ENCODE measurements at places on chromosomes 13 and 19.
A peak's percentile ranks its signal among the peaks of the same experiment; 100 is the strongest.

DNA sequence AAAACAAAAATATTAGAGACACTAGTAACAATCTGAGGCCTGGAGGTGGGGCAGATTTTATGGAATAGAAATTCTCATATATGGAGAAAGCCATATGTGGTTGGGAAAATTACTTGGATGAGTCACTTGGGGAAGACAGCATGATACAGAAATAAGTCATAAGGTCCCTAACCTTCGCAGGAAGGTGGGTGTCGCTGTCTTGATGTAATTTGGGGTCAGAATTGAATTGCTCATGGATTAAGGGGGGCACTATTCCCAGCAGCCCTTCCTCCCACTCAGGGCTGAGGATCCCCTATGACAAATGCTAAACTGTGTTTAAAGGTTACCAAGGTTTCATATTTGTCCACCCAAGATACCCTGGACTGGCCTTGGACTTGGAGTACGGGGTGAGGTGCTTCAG lies 5.0 kb downstream of the RDH8 start:
- no peak for DNase-seq

- DNase-seq, result no peak
Observed at GRCh38 chr19:4568886-4569285, 9.4 kb upstream of the SEMA6B start.

DNA sequence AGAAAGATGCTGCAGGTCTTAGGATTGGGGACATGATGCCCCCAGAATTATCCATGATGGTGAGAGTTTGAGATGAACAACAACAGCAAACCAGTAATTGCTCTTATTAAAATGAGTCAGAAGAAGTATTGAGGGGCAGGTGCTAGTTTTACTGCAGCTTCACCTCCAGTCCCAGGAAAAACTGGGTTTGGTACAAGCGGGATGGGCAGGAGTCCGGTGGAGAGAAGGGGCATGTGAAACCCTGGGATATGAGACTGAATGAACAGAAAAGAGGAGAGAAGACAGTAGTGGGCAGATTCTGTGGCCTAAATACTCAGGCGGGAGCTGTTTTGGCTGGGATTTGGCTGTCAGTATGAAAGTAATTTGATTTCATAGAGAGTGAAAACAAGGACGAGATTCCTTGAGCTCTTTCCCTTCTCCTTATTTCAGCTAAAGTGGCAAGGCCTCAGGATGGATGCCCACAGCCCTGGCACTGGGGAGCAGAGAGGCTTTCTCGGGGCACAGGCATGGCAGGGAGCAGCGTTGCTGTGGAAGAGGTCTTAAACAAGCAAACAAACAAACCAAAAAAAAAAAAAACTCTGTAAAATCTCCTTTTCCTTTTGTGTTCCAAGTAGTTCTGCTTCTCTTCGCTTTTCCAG lies 30.7 kb downstream of the NFIX start:
- no peak for DNase-seq

DNA sequence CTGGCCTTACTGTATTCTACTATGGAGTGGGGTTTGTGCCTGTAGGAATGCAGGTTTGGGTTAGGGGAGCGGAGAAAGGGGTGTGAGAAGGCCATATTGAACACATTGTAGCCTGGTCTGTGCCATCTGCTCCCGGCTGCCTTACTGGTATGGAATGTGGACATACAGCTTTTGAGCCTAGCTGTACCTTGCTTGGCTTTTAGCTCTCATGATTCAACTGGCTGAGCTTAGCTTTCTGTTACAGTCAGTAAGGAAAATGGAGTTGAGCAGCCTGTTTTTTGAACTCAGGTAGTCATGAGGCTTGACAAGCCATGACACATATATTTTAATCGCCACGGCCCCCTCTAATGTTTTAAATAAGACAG lies 41.6 kb downstream of the ARHGAP35 start:
- DNase-seq, result no peak

DNA sequence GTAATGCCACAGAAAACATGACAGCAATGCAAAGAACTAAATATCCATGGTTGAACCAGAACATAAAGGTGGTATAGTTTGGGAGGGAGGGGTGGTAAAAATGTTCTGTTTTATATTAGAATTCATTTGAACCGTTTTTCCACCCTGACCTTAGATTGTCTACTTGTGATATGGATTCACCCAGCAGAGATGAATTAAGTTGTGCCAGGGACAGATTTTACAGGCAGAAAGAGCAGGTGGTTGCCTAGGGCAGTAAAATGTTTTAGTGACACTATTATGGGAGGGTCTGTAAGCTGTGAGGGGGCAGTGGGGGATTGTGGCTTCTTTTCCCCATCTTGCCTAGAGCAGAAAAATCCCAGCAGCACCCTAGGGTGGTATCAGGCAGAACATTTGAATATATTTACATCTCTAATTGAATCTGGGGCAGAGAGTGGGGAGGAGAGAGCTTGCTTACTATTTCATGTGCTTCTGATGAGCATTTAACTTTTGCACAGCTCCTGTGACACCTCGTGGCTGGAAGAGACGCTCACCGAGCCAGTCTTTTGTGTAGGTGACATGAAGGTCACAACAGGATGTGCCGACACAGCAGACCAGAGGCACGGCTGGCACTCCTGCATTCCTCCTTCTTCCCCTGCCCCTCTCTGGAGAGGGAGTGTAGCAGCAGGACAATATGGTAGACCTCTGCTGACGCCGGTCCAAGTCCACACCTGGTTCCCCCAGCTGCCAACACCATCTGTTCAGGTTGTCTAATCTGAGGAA lies 452.3 kb downstream of the IRS2 start:
- DNase-seq, result peak; percentile 66

DNA sequence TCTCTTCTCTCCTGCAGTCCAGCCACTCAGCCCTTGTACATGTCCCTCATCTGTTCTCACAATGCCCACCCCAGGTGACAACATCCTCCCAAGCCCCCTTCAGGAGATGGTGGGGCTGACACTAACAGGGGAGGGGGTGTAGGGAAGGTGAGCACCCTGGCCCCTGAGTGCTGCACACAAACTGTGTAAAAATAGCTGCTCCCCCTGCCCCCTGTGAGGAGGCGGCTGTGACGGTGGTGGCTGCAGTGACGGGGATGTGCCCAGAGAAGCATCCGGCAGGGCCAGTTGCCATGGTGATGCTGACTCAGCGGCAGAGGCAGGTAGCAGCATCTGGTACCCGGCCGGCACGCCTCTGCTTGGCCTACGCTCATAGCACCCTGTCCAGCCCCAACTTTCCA lies 13.0 kb upstream of the JUND start:
- no peak for DNase-seq

DNA sequence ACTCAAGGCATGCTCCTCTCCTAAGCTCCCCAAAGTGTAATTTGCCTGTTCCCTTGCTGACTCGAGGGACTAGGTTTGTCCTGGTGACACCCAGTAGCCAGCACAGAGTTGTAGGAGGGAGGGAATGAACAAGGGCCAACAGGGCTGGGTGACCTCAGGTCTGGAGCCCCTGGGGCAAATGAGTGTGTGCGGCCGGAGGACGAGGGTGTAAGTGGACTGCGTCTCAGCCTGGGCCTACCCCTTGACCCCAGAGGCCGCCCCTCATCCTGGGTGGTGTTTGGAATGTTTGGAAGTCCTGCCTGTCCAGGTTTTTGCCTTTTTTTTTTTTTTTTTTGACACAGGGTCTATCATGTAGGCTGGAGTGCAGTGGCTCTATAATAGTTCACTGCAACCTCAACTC lies 1.3 kb upstream of the ZNF653 start:
- no peak for DNase-seq

GRCh38 chr13:72523049-72523448 lies 204.4 kb downstream of the MZT1 start:
- DNase-seq, result no peak

- no peak for DNase-seq
Observed at GRCh38 chr13:97189928-97190327, 32.2 kb upstream of the MBNL2 start.

DNA sequence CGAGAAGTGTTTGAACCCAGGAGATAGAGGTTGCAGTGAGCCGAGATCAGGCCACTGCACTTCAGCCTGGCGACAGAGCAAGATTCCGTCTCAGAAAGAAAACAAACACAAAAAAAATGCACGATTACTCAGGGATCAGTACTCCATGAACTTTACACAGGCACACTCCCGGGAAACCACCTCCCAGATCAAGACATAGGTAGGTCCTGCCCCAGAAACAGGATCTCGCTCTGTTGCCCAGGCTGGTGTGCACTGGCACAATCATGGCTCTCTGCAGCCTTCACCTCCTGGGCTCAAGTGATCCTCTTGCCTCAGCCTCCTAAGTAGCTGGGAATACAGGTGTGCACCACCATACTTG lies 11.2 kb downstream of the VASP start:
- DNase-seq, result no peak

DNA sequence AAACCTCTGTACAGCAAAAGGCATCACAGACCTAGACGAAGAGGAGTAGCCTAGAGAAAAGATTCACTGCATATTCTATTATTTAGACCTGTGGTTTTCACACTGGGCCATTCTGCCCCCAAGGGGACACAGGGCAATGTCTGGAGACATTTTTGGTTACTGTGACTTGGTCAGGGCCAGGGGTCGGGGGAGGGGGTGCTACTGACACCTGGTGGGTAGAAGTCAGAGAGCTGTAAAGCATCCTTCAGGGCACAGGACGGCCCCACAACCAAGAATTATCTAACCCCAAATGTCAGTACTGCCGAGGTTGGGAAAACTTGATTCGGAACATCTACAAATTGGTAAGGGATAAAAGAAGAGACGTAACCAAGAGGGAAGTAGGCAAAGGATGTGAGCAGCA lies 11.3 kb downstream of the ELAVL1 start:
- no peak for DNase-seq

- DNase-seq, result no peak
Observed at GRCh38 chr19:15633082-15633835, 7.4 kb upstream of the CYP4F3 start.

GRCh38 chr13:51243832-51244231 lies 21.6 kb downstream of the FAM124A start:
- DNase-seq, result no peak

DNA sequence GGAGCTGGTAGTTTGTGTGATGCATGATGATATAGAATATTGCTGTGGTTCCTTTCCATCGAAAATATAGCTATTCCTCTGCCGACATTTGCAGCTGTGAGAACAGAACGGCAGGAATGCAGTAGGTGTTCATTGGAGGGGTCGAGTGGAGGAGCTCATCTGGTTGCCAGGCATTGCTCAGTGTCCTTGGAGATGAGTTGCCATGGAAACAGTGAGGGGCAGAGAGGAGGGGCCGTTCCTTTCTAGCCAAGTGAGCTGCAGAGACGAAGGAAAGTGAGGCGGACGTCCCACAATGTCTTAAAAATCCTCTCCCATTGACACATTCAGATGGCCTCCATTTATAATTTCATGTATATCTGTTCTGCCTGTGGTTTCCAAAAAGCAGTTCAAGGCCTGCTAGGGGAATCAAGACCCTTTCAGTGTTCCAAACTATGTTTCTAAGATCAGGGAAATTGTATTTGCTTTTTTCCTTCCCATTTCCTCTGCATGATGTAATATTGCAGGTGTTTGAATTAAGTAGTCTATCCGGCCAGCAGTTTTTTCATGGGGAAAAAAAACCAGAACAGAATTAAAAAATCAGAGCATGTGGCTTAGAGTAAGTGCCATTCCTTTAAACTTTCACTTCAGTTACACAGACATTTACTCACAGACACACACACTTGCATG lies 41.2 kb upstream of the ZNF835 start:
- DNase-seq, result no peak

DNA sequence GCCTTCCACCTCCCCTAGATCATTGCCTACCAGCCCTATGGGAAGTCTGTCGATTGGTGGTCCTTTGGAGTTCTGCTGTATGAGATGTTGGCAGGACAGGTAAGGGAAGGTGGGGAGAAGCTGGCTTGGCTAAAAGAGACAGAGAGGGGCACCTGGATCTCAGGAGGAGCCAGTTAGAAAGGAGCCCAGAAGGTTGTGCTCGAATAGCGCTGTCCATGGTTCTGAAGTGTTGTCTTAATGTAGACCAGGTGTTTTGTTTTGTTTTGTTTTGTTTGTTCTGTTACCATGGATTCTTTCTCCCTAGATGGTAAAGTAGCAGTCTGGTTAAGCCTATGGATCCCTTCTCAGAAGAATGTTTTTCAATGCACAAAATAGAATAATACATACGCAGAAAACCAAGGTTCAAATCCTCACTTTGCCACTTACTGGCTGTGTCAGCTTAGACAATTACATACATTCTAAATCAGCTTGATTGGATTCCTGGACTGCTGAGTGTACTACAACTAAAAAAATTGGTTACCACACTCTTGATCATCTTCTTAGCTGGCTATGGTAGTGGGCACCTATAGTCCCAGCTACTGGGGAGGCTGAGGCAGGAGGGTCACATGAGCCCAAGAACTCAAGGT lies 5.9 kb upstream of the CACNG7 start:
- no peak for DNase-seq

GRCh38 chr13:74103970-74104555 lies 30.1 kb downstream of the KLF12 start:
- no peak for DNase-seq

DNA sequence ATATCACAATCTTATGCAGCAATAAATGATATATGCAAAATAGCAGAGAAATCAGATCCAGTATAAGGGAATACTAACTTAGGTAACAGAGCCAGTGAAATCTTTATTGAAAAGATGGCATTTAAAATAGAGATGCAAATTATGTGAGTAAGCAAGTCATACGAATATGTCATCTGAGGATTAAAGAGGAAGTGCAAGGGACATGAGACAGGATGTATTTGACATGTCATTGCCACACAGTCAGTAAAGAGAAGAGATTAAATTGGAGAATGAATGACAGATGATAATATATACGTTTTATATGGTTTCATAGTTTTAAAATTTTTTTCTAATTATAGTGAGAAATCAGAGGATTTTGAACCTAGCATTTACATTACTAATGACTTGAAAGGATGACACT lies 426.4 kb downstream of the SLITRK5 start:
- DNase-seq, result no peak

GRCh38 chr13:110319397-110319773 lies 12.3 kb downstream of the COL4A2 start:
- no peak for DNase-seq

DNA sequence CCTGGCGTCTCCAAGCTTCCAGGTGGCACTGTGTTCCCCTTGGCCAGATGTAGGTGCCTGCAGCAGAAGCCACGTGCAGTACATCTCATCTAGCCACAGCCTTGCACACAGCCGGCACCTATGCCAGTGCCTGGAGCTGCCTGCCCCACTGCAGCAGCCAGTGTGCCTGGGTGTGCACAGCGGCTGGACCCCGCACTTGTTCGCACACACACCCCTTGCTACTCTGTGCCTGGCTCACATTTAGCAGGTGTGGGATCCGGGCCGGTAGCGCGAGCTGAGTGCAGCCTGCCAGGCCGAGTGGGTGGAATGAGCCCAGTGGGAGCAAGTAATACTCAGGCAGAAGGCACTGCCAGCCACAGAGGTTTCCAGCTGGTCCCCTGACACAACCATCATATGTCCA lies 26.9 kb upstream of the RBM26 start:
- DNase-seq, result no peak
